ENCODE measurements at places on chromosomes 7 and 10.

GRCh38 chr10:386771-387592, 251.7 kb downstream of the ZMYND11 start:
- DNase-seq = no peak

- no peak for DNase-seq
These were observed 21.5 kb upstream of the PPP3CB start for GRCh38 chr10:73517166-73517888.

- no peak for DNase-seq
These were observed 318.3 kb upstream of the ZMIZ1 start for GRCh38 chr10:78750418-78750817.

GRCh38 chr10:114034923-114035645, 8.6 kb upstream of the ADRB1 start:
- DNase-seq = no peak

GRCh38 chr10:59741048-59741447, 12.2 kb downstream of the MRLN start:
- no peak for DNase-seq

GRCh38 chr7:31875424-31875823, 188.4 kb downstream of the PPP1R17 start:
- no peak for DNase-seq

- DNase-seq = no peak
These were observed at the start of gene TWIST1 for GRCh38 chr7:19117091-19117869. Gene TWIST1, minus strand, starts transcription at chr7:19117636. Its CDS starts 315 bp downstream, at chr7:19117321.

DNA sequence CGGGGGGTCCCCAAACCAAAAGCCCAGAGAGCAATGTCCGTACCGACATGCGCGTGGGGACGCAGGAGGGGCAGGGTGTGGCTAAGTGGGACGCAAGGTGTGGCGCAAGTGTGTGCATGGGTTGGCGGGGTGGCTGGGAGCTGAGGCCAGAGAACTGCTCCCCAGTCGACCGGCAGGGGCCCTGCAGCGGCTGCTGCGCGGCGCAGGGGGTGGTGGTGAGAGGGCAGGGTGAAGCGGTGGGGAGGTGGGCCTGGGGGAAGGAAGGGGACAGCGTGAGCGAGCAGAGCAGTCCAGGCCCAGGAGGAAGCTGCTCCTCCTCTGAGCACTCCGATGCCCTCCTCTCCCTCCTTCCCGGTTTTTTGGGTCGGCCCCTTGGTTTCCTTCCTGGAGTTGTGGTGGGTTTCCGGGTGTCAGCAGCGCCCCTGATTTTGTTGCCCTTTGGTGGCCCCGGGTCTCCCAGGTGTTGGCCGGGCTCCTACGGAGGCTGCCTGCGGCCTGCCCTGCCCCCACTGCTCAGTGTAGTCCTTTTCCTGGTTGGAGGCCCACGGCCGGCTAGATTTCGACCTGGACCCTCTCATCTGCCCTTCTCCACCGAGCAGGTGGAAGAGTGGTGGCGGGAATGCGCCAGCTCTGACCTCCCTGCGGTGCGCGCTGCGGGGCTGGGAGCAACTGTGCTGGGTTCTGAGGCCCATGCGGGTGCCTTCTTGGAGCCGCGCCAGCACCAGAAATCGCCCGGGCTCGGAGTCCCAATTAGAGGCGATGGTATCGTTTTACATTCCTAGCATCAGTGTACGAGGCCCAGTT, 40.5 kb upstream of the COMTD1 start:
- DNase-seq = no peak

- DNase-seq = no peak
These were observed 16.7 kb downstream of the FAM53B start for GRCh38 chr10:124727361-124727960.

GRCh38 chr7:157244516-157245294, 92.1 kb upstream of the DNAJB6 start:
- DNase-seq = no peak

DNA sequence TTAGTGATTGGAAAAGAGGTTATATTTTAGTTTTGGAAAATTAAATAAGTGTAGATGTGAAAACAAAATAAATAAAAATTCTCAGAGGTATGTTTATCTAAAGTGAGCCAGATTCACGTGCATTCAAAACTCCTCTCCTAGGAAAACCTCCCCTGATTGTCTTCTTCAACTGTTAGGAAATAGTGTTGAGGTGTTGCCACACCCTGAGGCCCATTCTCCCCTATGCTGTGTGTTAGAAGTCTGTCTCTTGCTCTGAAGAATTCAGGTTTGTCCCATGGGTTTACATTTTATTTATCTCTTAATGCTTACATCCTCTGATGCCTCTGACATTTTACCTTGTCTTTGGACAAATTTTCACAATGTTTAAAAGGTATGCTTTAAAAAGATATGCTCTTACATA, 40.3 kb downstream of the PTPRE start:
- no peak for DNase-seq

All from activated naive CD4-positive, alpha-beta T cell (primary cell).